ENCODE measurements at places on chromosomes 13 and 19.
A peak's percentile ranks its signal among the peaks of the same experiment; 100 is the strongest.

DNA sequence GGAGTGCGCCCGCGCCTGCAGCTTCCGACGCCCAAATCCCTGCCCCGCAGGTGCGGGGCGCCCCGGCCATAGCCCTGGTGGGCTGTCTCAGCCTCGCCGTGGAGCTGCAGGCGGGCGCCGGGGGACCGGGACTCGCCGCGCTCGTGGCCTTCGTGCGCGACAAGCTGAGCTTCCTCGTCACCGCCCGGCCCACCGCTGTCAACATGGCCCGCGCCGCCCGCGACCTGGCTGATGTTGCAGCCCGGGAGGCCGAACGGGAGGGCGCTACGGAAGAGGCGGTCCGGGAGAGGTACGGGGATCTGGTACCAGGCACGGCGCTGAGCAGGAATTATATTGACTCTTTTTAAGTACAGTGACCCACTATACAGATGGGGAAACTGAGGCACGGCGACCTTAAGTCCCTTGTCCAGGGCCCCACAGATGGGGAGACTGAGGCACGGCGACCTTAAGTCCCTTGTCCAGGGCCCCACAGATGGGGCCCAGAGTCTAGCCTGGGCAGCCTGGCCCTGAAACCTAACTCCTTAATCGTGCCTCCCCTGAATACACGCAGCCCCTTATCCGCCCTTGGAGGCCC is 586 bp downstream of the MRI1 start:
- DNase-seq = no peak

DNA sequence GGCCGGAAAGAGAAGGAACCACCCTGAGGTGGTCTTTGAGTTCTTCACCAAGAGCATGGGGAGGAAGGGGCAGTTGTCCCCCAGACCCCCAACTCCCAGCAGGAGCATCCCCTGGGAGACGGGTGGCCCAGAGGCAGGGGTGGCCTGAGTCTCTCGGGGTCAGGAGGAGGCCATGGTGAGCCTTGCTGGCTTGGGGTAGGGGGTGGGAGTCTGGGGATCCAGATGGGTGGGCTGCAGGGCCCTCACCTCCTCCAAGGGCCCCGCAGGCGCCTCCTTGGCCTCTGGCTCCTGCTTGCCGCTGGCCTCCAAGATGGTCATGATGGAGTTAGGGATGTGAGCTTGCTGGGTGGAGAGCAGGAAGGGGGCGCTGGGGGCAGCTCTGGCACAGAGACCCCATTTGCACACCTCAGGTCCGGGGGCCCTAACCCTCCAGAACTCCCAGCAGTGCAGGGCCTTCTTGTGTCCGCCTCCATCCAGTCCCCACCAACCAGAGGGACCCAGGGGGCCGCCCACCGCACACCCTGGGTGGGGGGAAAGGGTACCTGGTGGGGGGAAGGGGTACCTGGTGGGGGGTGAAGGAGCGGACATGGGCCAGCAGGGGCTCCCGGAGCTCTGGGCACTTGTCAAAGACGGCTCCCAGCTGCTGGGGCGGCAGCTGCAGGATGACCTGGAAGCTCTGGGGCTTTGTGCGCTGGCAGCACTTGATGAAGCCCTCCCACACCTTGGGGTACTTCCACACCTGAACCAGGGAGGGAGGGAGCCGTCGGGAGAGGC is 1.3 kb upstream of the RSPH6A start:
- DNase-seq = no peak

GRCh38 chr19:39154100-39154628 is 28.6 kb downstream of the PAK4 start:
- no peak for DNase-seq

DNA sequence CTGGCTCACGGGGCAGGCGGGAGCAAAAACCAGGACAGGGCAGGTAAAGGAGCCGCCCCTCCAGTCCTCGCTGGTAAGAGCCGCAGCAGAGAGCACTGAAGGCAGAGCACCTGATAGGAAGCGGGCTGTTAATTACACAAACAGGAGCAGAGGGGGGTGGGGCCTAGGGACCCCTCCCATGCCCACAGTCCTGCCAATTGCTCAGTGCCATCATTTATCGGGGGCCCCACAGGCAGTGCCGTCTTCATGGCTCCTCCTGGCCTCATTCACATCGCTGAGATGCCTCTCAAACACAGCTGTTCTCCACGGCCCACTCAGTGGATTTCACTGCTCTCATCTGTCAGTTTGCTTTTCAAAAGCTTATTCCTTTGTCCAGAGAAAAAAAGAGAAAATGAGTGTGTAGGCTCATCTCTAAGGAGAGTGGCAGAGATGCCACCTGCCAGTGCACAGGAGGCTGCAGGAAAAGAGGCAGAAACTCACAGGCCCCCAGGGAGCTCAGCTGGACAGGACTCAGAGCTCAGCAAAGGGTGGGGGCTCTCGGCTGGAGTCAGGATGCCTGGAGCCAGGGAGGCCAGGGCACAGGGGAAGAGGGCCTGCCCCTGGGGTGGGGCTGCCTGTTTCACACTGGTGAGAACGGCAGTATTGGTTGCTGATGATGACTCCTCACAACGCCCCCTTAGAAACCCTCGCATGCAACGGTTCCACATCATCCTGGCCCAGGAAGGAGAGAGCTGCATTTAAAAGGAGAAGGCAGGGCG is 174.6 kb downstream of the COL4A1 start:
- DNase-seq = no peak

- no peak for DNase-seq
Measured at GRCh38 chr19:52351512-52351911, 15.5 kb downstream of the ZNF610 start.

DNA sequence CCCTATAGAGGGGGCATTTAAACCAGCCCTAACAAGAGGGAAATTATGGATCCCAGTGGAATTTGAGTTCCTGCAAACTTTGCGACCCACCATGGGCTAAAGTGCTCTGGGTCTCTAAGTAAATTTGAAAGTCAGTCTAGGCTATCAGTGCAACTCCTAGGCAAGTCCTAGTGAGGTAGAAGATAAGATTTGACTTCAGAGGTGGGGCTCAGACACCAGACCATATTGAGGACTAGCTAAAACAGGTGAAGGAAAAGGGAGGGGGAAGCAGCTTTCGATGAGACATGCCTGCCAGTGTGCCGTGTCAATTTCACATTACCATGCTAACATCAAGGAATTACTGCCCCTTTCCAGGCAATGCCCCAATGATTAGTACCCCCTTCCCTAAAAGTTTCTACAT is 38.4 kb downstream of the CD320 start:
- no peak for DNase-seq

GRCh38 chr19:44284968-44285367 is 19.9 kb downstream of the ZNF235 start:
- no peak for DNase-seq

GRCh38 chr13:100387416-100387815 is 201.2 kb downstream of the GGACT start:
- DNase-seq = no peak

DNA sequence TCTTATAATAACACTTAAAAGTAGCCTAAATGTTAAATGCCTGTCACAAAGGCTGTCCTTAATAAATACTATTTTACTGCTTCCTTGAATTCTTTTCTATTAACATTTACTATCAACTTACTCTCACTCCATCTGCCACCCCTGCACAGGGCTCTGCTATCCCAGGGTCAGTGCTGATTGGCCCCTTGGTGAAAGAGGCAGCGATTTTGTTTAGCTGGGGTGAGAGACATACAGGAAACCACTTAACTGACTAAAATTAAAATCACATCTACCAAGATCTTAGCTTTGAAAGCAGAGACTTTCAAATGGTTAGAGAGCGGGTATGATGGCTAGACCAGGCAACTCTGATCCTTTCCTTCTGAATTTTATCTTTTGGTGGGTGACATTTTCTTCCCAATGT is 149.9 kb upstream of the HTR2A start:
- no peak for DNase-seq

DNA sequence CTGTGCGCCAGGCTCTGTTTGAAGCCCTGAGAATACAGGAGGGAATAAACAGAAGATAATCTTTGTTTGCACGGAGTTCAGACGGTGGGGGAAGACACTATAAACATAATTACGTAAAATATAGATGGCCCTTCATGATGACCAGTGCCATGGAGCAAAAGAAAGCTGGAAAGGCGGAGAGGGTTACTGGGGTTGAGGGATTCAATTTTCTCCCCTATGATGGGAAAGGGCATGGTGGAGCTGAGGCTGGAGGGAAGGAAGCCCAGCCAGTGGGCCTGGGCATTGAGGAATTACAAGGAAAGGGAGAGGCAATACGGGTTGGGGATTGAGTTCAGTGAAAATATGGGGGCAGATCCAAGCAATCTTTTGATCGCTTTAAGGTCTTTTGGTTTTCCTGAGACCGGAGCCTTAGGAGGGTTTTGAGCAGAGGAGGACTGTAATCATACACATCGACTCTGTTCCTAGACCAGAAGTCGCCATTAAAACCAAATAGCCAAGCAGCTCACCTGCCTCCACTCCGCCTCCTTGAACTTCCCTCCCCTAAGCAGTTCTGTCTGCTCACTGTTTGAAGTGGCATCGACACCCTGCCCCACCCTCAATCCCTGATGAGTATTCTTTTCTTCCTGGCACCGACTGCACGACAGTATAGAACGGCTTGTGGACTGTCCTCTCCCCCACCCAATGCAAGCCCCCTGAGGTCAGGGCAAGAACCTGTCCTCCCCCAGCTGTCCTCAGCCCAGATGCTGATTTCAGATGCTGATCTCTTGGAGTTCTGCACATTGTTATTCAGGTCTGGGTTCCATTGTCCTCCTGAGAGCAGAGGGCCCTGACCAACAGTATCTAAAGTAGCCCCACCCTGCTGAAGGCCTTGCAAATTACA is 813 bp upstream of the ZNF296 start:
- no peak for DNase-seq

- peak; percentile 2 for DNase-seq
Measured at GRCh38 chr19:16778796-16779411, 50.3 kb upstream of the SIN3B start.

DNA sequence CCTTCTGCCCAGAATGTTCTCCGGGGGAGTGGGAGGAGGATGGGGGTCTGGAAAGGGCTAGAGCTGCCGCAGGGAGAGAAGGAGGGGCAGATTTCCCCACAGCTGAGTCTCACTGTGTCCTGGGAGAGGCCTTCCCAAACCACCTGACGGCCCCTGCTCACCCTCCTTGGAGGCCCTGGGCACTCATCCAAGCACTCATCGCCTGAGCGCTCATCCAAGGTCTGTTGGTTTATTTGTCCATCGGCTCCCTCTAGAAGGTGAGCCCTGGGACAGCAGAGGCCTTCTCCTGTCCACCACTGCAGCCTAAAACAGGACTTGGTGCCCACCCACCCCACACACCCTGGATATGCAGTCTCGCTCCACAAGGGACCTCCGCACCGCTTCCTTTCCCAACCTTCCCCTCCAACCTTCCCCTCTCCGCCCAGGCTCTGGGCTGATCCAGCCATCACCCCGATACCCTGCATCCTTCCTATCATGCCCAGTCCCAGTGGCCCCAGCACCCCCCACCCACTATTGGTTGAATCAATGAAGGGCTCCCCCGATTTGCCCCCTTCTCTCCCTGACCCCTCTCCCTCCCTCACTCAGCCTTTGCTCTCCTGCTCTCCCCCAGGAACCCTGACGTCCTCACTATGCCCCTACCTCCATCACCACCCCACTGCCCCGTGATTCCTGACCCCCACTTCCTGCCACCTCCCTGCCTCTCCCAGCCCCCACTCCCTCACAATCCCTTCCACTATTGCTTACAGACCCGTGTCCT is 1.7 kb downstream of the UBXN6 start:
- no peak for DNase-seq

DNA sequence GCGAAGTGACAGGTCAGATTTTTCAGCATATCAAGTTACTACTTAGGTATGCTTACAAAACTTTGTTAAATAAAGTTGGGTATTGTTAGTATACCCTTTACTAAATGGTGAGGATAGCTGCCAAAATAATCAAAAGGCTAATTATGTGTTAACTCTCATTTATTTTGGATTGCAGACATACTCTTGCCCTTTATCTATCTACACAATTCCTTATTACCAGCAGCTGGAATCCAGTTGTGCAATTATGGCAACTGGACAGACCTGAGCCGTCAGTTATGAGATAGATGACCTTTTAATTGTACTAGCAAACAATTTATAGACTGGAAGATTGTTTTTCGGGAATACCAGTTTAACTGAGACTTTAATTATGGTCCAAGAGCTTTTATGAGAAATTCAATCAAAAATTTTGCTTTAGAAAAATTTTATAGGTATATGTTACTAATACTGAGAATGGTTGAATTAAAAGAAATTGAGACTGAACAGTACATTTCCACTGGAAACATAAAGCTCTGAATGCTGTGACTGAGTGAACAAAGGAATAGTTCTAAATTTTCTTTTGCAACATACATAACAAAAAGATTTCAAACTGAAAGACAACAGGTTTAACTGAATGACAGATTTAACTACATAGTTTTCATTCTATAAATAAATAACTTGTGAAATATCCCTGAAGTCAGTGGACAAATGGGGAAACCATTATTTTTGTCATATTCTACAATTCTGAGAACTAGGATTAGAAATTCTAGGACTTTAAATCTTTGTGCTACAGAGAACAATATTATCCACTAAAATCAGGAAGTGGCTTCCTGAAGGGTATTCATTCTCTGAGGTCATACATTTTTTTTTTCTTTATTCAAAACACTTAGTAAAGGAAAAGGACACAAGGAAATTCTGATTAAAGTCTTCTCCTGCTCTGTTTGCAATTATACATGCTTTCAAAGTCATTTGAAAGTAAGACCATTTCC is 97.4 kb downstream of the ZC3H13 start:
- DNase-seq = no peak

DNA sequence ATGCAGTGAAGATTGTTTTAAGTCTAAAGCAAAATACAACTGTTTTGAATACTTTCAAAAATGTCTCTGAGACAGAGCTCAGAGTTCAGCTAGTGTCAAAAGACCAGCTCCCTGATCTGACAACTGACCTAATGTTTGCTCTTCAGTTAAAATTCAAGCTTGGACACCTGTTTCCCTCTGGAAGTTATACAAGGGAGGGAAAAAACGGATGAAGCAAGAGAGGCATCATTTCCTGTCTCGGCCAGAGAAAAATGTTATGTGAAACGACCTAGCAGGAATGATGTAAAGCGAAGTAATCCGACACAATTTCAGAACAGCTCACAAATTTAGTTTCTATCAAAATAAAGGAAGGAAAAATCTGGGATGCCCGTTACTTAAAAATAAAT is 59.4 kb downstream of the ZAR1L start:
- DNase-seq = no peak

DNA sequence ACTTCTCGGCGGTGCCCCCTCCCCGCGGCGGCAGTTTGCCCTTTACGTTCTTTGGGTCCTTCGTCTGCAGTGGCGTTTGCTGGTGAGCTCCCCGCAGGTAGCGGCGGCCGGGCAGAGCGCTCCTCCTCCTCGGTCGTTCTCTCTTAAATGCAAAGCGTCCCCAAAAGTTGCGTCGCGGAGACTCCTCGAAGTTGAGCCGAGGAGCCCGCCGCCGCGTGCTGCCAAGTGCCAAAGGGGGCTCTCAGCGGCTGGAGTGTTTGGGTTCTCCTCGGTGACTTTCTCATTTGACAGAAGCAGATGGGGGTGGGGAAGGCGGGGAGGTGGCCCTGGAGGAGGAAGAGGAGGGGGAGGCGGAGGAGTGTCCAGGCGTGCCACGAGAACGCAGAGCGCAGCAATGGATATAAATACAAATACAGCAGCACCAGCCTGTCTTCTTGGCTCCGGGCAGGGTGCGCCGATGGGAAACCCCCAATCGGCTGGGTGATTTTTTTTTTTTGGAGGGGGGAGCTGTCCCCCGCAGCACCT is at the start of gene SOX21:
SOX21 (minus strand) TSS at position 259 of the 525 bp plus-strand sequence. CDS start 496 bp downstream, outside the sequence.
- no peak for DNase-seq

GRCh38 chr19:55635856-55636440 is 4.9 kb upstream of the ZNF580 start:
- DNase-seq = no peak
